ENCODE measurements at places on chromosomes 7 and 10.

GRCh38 chr7:12244129-12244528 is 33.0 kb downstream of the TMEM106B start:
- no peak for DNase-seq

- peak; percentile 15 for DNase-seq
These were observed at the start of gene ECHDC3 for GRCh38 chr10:11742009-11742778. ECHDC3 (plus strand) TSS chr10:11742382; CDS start chr10:11742577, 195 bp downstream.

DNA sequence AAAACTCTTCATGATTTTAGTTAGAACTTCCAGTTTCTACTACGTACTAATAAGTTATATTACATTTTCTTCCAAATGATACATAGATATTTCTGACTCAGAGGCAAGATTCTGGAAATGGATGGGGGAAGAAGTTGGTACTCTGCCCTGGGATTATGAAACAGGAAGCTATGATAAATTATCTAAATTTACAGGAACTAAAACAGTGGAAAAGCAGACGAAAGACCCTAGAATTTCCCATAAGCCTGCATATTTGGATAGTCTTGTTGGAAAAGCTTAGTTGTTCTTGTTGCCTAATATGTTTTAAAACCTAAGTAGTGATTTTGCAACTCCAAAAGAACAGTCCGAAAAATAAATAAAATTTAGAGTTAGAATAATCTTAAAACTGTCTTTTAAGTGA is 21.8 kb downstream of the CFAP69 start:
- no peak for DNase-seq

- no peak for DNase-seq
These were observed 4.0 kb downstream of the DYNC2I1 start for GRCh38 chr7:158860394-158860793.

- DNase-seq: no peak
These were observed 381.6 kb downstream of the PARD3 start for GRCh38 chr10:34433241-34434076.

- DNase-seq: no peak
These were observed 144.7 kb upstream of the SEMA3A start for GRCh38 chr7:84339306-84339705.

GRCh38 chr10:1938317-1938716 is 201.0 kb upstream of the ADARB2 start:
- peak; percentile 12 for DNase-seq

GRCh38 chr10:72800000-72800740 is 93.4 kb upstream of the OIT3 start:
- no peak for DNase-seq

- no peak for DNase-seq
These were observed 10.7 kb downstream of the KMT2E start for GRCh38 chr7:105024734-105025133.

- DNase-seq: no peak
These were observed 20.2 kb upstream of the NKX6-2 start for GRCh38 chr10:132806110-132806509.

- DNase-seq: no peak
These were observed 73.6 kb downstream of the EMX2 start for GRCh38 chr10:117616179-117616578.

DNA sequence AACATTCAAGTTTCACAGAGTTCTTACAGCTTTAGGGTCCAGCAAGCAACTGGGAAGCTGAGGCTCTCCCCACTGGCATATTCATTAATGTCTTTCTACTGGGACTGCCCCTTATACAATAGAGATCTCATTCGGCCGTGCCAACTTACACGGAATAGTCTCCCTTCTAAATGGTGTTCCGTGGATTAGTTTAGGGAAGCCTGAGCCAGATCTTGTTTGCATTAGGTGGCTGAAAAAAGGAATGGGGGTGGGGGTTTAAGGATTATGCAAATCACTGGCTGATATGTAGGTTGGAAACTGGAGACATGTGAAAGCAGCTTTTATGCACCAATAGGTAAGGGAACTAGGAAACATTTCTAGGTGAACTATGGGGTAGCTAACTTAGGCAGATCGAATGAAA is 218.3 kb downstream of the TRIL start:
- DNase-seq: no peak

GRCh38 chr7:75599244-75599781 is 107.2 kb downstream of the SPDYE5 start:
- no peak for DNase-seq

- peak; percentile 43 for DNase-seq
These were observed 56.3 kb upstream of the MDFIC start for GRCh38 chr7:114865564-114865963.

- DNase-seq: no peak
These were observed 35.1 kb upstream of the PCGF5 start for GRCh38 chr10:91185239-91185875.

- DNase-seq: no peak
These were observed 101.0 kb downstream of the HERPUD2 start for GRCh38 chr7:35593899-35594298.

DNA sequence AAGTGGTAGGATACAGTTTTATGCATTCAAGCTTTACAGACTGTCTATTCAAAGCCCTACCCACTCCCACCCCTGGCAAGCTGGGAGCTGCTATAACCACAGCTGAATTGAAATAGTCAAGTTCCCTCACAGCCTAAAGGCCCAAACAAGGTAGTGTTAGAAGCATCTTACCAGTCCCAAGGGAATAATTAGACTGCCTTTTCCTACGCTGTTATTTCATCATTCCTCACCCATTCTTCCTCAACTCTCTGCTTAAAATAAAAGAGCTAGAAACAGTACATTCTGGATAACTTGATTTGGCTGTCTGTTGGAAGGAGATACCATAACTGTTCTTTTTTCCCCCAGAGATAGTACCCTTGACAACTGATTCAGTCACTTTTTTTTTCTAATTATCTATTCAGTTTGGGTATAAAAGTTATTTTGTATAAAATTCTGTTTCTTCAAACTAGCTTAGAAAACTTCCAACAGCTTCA is 54.0 kb downstream of the RAPGEF5 start:
- DNase-seq: no peak

DNA sequence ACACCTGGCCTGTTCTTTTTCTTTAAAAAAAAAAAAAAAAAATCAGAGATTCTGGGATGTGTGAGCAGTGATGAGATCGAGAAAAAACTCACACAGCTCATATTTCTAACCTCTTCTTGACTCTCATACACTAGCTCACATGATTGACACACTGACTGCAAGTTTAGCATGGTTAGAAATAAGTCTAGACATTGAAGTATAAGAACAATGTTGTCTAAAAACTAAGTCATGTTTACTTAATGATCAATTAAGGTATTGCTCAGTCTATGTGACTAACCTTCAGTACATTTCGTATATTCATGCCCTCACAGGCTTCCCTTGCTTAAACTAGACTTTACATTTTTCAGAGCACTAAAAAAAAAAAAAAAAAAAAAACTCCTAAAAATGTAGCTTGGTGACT is 775.1 kb downstream of the GATA3 start:
- DNase-seq: no peak

DNA sequence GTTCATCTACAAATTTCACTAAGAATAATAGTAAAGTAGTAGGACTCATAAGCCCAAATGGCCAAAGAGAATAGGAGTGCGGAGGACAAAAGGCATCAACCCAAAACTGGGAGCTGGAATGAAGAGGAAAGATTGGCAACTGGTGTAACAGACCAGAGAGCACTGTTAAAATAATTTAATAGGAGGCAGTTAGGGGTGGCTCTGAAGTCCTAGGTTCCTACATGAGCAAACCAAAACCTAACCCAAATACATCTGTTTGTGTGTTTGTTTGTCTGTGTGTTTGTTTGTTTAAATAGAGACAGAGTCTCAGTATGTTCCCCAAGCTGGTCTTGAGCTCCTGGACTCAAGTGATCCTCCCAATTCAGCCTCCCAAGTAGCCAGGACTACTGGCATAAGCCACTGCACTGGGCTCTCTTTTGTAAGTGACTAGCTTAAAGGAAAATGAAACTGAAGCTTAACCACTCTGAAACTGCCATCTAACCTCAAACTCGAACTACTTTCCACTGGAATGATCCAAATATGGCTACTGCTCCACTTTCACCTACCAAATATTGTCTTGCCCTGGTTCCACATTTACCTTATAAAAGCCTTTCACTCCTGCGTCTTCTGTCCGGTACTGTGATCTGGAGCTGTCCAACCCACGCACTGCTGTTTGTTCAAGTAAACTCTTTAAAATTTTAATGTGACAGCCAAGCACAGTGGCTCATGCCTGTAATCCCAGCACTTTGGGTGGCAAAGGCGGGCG is 94.9 kb downstream of the AKR1D1 start:
- DNase-seq: no peak

DNA sequence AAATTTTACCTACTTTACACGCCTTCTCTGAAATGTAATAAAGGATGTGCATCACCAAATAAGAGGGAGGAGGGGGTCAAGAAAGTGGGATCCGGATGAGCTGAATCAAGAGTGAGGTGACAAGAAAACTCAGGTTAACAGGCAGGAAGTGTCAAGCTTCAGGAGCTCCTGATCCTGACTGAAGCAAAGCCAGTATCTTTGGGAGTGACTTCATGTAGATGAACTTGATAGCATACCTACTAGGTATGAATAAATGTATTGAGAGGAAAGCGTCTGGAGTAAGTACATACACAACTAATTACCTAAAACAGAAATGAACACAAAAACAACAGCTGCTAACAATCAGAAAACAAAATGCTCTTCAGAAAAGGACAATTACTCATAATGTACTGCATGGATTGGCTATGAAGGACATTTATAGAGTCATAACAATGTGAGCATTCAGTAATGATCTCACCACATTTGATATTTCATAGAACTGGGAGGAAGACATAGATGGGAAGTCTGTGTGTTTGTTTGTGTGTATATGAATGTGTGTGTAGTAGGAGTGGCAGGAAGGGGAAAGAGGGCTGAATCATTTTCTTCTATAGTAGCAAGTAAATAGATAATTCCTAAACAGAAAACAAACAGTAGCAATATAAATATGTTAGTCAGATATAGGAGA is 29.4 kb downstream of the PRKG1 start:
- no peak for DNase-seq

DNA sequence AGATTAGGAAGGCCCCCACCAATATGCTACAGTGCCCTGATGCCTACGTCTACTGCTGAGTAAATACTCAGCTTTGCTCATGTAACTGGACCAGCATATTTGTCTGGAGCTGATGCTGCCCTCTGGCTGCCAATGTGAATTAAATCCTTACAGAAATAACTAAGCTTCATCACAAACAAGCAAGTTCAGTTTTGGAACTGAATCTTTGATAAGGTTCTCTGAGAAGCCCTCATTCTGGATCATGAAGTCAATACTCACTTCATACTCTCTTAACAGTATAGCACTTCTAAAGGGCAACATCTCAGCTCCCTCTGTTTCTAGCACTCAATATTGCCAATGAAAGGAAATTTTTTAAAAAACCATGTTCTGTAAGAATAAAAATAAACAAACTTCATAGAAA is 246.7 kb downstream of the ETV1 start:
- no peak for DNase-seq

DNA sequence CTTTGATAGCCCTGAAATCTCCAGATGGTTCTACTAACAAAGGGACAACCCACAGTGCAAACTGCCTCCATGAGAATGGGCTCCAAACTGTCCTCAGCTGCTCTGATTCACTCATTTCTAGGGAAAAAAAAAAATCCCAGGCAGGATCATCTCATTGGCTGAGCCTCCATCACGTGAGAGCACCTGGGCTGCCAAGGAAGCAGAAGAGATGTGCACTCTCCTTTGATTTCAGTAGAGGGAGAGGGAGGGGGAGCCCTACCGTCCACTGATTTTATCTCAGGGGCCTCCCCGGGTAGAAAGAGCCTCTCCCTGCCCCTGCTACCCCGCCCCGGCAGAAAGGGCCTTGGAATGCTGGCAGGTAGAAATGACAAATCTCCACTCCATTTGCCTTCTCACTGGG is 725.4 kb downstream of the PHTF2 start:
- no peak for DNase-seq

- no peak for DNase-seq
These were observed 60.5 kb downstream of the PWWP2B start for GRCh38 chr10:132457328-132458070.

DNA sequence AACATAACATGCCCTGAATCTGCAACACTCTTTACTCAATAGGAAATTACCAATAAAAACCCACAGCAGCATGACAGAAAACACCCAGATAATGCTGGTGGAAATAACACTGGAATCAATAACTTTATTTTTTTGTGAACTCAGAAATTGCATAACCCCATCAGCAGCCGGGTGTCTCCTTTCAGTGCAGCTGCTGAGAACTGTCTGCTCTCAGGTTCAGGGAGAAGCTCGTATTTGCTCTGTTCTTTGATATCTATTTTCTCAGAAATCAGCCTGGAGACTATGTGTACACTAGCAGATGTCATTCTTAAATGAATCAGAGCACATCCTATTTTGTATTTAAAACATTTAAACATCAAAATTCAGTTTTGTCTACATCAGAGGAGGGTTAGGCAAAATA is 506.0 kb downstream of the POM121L12 start:
- no peak for DNase-seq

Measured in stimulated activated CD8-positive, alpha-beta memory T cell treated with anti-CD3 and anti-CD28 coated beads, Interleukin-4, amount 100 ng/mL, for 4 hours (primary cell).